Foreskin melanocyte (primary cell): ENCODE measurements at places on chromosomes 1 and 21.

DNA sequence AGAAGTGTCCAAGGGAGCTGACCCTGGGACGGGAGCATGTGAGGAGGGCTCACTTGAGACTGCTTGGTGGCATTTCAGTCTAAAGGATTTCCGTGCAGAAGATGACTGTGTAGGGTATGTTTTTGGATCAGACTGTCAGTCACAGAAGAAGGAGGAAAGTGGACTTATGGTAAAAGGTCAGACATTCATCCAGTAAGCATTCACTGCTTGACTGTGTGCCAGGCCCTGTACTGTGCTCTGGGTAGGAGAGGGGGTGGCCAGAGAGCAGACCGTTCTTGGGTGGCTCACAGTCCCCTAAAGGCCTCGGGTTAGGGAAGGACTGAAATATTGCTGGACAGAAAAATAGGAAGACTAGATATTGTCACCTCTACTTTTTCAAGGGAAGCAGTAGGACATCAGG is 2.1 kb upstream of the SERINC2 start:
- DNase-seq: no peak

GRCh38 chr1:11923069-11923826 is 3.0 kb downstream of the KIAA2013 start:
- DNase-seq: no peak

DNA sequence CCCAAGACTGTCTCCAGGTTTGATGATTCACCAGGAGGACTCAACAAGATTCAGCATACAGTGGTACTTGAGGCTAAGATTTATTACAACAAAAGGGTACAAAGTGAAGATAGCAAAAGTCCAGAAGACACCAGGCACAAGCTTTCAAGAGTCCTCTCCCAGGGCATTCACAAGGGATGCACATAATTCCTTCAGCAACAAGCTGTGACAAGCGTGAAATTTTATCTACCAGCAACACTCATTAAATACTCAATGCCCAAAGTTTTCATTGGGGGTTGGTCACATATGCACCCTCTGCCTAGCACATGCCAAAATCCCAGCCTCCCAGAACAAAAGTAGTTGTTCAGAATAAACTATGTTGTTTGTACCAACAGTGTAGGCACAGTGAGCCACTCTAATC is 62.3 kb downstream of the PRKACB start:
- DNase-seq: peak; percentile 72

- no peak for DNase-seq
Measured at GRCh38 chr21:38310646-38311485, 54.1 kb downstream of the KCNJ15 start.

GRCh38 chr1:175600721-175601440 is 142.5 kb downstream of the TNR start:
- DNase-seq: no peak

GRCh38 chr1:207059881-207060280 is 6.8 kb downstream of the PFKFB2 start:
- DNase-seq: no peak

GRCh38 chr1:145716641-145717345 is 2.5 kb upstream of the CD160 start:
- peak; percentile 89 for DNase-seq

DNA sequence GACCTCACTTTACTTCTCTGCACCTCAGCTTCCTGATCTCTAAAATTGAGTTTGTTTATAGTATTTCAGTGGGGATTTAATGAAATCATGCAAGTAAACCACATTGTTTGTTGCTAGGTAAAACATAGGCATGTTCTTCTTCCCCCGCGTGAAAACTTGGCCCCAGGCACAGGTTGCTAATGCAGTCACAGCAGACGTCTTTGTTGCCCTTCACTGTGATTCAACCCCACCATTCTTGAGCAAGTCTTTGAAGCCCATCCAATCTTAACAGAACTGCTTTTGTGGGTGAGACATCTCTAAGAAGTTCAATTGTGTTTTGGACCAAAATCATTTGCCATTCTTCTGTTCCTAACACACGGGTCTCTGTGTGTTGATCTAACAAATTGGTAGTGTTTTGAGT is 185.5 kb downstream of the ZNF281 start:
- DNase-seq: peak; percentile 90

DNA sequence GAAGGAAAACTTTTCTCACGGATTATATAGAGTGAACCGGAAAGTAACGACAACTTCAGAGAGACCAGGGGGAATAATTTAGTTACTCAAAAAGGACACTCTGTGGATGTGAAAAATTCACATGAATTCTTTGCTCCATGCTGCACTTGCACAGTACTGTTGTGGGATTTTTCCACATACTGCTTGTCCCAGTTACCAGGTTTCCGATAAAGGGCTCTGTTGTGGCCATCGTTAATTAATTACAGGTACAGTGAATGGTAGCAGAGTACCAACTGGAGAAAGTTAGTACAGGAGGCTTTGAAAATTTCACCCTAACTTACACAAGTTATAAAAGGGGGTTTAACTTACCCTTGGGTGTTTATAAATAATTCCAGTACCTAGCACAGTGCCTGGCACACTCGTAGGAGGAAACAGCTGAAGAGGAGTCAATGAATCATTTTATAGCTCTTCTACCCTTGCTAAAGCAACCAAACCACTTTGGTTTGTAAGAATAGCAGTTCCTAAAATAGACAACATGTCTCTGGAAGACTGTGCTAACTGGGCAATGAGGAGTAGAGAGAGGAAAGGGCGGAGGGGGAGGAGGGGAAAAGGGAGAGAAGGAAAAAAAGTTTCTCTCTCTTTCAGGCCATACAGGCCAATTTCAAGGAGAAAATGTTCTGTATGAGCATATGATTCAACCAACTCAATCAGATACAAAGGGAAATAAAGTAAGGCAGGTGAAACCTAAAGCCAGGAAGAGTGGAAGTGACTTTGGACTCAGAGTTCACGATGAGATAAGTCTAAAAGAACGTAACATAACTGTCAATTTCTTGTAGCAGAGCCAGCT is 98.3 kb upstream of the MAGI3 start:
- DNase-seq: no peak

DNA sequence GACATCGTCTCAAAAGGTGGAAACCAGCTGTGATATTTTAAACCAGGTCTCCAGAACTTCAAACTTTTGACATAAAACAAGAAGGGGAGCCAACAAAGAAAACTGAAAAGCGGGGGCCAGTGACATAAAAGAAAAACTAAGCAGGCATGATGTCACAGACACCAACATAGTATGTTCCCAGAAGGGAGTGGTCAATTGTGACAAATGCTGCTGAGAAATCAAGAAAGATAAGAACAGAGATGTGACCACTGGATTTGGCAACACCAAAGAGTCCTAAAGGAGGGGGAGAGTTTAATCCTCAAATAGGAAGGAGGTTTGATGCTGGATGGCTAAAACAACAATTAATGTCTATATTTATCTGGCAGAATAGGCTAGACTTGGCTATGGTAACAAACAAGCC is 2.3 kb upstream of the RNF19B start:
- no peak for DNase-seq

DNA sequence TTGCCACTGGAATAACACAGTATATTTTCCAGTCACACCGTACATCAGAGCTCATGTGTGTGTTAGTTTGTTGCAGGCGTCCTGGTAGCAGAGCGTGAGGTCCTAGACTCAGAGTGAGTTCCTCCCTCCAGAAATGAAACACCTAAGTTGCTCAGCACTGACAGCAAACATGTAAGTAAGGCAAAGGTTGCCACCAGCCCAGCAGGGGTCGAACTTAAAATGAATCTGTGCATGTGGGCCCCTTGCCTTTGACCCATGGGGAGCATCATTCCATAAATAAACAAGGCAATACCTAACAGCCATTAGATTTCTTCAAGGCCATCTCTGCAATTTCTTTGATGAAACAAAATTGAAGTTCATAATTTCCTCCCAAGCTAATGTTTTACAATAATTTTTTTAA is 125.3 kb upstream of the ERG start:
- DNase-seq: no peak

- DNase-seq: no peak
Measured at GRCh38 chr1:64564891-64565290, 95.0 kb downstream of the CACHD1 start.

DNA sequence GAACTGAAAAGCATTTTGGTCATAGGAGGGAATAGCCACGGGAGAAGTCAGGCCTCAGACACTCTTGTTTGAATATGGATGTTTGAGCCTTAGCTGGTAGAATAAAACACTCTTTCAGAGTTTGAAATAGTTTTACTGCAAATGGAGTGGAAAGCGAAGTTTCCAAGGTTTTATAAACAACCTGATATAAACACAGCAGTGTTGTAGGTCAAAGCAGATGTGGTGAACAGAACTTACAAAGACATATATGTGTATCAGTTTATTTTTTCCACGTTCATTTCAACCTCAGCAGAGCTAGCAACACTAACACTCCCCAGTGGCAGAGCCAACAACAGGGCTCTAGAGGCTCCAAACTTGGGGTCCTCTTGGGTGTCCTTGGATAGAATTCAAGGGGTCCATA is 89.9 kb downstream of the WLS start:
- DNase-seq: no peak

- DNase-seq: no peak
Measured at GRCh38 chr1:228100822-228101613, 2.1 kb downstream of the C1orf35 start.

DNA sequence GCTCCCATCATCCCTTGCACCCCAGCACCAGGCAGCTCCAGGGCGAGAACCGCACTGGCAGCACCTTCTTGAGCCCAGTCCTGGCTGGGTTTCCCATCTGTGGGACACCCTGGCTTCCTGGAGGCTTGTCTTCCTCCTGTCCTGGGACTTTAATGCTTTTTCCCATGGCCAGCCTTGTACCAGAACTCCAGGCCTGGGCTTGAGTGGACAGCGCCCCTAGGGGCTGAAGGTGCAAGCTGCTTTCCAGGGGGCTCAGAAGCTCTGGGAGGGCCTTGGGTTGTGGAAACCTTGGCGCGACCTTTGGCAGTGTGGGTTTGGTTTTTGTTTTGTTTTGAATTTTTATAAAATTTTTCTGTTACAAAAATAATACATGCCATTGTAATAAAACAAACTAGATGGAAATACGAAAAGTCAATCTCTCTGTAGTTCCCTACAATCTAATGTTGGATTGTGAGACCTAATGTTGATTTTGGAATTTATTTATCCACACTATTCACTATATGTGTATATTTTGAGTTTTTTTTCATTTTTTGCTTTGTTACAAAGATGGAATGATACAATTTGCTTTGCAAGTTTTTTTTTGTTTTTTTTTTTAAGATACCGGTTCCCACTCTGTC is 33.8 kb upstream of the RPL11 start:
- DNase-seq: no peak

DNA sequence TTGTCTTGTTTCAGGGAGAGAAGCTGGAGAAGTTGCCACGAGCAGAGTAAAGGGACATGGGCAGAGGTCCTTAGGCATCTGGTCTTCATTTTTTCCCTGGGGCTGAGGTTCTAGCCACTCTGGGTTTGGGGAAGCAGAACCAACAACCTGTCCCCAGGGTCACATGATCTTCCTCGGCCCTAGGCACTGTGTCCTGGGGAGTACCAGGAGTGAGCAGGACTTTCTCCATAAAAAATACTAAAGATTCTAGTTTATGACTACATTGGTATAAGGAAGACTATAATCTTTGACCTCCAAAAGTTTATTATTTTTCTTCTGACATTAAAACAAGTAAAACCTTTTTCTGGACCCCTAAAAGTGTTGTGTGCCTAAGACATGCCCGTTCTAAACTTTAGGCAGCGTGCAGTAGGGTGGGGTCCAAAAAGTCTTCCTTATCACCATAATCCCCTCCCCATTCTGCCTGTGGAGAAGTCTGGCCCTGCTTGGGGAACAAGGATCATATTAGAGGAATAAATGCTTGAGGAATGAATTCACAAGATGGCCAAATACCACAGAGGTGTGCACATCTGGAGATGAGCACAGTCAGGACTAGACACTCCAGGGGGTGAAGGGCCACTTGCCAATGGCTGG is 19.3 kb upstream of the IGSF3 start:
- no peak for DNase-seq

GRCh38 chr1:59520827-59521418 is 224.0 kb downstream of the FGGY start:
- peak; percentile 38 for DNase-seq
